ENCODE measurements at places on chromosomes 3 and 15.

- DNase-seq = no peak
Measured at GRCh38 chr3:63731866-63732265, 79.4 kb downstream of the SNTN start.

GRCh38 chr3:65398953-65399352, 639.8 kb downstream of the MAGI1 start:
- DNase-seq = no peak

GRCh38 chr15:75328493-75329314, 7.2 kb upstream of the COMMD4 start:
- DNase-seq = no peak

DNA sequence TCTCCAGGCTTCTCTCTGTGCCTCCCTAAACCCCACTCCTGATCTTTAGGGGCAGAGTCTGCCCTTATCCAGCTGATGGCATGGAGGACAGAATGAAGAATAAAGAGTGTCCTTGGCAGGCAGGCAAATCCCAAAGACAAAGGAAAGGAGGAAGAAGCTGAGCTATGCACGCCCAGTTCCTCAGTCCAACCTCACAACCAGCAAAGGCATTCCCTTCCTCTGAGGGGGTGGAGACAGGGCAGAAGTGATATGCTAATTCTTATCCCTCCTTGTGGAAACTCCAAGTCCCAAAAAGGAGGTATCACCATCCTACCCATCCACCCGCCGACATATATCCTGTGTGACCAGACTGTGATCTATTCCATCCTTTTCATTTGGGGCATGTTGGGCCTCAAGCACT, 10.5 kb upstream of the CCDC54 start:
- no peak for DNase-seq

DNA sequence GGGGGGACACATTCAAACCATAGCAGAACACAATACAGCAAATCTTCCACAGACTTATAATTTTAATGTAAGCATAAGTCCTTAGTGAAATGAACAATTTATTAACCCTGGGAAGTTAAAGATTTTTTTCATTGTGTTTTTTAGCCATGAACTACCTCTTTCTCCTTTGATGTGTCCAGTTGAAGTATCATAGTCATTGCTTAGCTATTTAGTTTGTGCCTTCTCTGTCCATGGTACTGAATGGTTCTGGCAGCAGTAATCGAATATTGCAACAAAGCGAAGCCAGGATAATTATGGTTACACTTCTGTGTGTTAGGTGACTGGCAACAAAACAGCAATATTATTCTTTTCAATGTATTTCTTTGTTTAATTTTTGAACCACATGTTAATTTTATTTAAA, 403.0 kb upstream of the ONECUT1 start:
- no peak for DNase-seq

DNA sequence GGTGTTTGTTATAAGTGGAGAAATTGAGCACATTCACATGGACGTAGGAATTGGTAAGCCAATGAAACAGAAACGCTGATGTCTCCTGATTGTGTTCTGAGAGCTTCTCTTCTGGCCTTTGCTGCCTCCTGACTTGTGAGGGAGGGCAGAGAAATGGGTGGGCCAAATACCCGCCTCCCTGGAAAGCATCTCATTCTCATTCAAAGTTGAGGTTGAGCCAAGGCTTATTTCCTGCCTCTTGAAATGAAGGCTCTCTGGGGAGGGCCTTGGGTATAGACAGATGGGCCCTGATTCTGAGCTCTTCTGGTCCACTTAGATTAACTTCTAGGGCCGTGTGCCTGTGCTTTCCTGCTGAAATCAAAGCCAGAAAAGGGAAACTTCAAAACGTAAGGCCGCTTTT, 57.4 kb upstream of the MYZAP start:
- DNase-seq = no peak

DNA sequence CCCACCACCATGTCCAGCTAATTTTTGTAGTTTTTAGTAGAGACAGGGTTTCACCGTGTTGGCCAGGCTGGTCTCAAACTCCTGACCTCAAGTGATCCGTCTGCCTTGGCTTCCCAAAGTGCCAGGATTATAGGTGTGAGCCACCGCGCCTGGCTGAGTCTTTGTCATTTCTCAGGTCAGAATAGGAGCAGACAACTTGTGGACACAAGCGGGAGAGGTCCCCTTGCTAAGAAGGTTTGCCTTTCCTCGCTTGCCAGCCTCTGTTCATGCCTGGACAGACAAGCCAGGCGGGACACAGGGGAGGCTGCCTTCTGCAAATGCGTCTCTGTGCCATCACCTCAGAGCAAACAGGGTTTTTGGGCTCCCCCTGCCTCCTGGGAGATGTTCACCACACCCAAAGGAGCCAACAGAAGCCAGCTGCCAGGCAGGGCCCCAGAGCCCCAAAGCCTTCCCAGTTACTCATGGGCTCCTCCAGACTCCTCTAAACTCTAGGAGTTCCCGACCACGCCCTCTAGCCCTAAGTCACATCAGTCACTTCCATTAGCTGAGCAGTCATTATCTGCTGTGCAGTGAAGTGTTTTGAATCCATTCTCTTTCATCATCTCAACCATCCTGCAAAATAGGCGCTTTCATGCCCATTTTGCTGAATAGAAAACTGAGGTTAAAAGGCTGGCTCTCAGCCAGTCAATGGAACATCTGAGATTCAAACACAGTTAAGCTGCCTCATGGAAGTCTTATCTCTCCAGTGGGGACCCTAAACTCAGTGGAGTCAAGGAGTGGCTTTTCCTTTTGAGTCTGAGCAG, 245.0 kb downstream of the UACA start:
- no peak for DNase-seq

GRCh38 chr3:197482001-197482400, 73.8 kb downstream of the BDH1 start:
- no peak for DNase-seq

- DNase-seq = peak; percentile 17
Measured at GRCh38 chr15:68389041-68389930, 42.7 kb downstream of the ITGA11 start.

GRCh38 chr3:59813148-59813538, 763.3 kb upstream of the CFAP20DC start:
- no peak for DNase-seq

- no peak for DNase-seq
Measured at GRCh38 chr3:81764002-81764401, 2.6 kb upstream of the GBE1 start.

DNA sequence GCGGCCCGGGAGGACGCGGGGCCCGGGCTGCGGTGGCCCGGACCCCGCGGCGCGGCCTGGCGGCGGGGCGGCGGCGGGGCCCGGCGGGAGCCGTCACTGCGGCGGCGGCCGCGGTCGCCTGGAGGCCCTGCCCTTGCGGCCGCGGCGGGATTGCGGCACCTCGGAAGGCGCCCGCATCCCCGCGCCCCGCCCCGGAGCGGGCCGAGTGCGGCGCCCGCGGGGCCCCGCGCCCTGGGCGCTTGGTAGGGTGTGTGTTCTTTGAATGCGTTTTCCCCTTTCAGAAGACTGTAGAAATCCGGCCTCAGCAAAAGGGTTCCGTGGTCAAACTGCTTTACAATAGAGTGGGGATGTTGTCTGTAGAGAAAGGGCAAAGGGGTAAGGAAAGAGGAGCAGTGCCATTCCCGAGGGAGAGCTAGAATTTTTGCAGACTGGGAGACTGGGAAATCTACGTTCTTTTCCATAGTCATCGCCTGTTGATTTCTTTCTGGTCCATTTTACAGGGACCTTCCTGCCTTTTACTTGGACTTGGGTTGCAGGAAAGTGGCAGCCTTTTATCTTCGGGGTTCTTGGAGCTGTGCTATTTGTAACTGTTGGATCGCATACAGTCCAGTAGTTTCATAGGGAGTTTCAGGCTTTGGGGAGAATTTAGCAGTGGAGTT, 630 bp downstream of the SNRK start:
- DNase-seq = no peak

GRCh38 chr3:172087602-172088580, 48.5 kb downstream of the FNDC3B start:
- no peak for DNase-seq

DNA sequence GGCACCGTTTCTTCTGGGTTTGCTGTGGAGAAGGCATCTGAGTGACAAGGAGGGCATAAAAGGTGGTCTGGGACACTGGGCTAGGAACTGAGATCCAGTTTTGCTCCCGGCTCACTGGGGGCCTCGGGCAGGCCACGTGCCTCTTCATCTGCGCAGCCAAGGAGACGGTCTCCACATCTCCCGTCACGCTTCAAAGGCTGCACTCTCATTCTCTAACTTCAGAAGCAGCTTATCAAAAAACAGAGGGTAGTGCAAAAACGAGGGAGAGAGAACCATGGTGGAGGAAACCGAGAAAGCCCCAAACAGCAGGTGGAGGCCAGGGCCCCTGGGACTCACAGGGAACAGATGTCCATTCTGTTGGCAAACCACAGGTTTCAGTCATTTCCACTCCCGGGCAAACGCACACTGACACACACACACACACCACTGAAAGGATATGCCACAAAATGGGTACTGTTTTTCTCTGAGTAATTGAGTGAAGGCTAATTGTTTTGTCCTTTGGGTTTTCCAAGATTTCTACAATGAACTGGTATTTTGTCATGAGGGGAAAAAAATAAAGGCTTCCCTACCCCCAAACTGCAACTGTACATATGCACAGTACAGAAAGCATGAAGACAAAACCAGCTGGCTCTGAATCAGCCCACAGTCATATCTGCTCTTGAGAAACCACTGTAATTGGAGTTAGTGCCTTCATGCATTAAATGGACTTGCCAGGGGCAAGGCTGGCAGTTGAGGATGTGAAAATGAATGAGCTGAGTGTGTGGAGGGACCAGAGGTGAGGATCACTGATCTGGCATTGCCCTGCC, 71.9 kb downstream of the MGLL start:
- no peak for DNase-seq

DNA sequence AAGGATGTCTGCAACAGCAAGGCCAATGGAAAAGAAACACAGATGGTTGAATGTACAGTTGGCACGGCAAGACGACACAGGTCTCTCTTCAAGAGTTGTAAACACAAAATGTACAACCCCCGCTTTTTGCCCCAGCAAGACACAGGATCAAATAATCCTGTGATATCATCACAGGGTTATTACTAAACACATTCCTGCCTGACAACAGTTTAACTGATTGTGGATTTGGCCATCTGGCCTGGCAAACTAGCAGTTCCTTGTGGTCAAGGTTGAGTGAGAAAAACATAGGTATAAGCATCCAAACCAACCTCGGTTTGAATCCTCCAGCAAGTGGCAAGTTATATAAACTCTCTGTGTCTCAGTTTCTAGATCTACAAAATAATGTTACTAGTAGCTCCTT, 23.4 kb downstream of the PARP16 start:
- DNase-seq = no peak

- no peak for DNase-seq
Measured at GRCh38 chr3:134002306-134002705, 27.4 kb downstream of the SLCO2A1 start.

DNA sequence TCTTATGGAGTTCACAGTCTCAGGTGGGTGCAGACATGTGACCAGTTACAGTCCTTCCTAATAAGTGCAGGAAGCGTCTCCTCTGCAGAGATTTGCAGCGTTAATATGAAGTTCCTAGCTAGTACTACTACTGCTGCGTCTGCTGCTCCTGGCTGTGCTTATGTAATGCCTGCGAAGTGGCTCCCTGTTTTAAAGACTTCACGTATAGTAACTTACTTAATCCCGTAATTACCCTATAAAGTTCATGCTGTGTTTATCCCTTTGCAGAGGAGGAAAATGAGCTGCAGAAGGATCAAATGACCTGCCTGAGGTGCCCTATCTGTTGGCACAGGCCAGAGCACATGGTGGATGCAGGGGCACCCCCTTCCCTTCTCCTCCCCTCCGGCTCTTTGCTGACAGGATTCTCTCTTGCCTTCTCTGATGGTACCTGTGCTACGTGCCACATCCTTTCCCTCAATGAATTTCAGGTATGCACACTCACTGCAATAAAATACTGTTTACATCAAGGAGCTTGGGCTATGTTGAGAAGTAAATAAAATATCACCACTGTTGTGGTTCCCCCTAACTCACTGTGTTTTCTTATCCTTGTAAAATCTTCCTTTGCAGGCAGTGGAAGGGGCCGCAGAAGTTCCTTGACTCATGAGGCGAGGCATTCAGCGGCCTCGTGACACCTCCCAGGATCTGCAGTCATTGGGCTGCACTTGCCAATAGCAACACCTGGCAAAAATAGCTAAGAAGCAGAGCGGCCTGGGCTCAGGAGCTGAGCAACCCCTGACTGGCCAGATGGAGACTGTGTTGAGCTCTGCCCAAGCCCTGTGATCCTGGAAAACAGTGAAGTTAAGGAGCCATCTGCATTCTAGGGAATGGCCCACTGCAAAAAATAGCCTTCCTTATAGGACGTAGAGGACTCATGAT, 188.9 kb upstream of the ATP10A start:
- no peak for DNase-seq

DNA sequence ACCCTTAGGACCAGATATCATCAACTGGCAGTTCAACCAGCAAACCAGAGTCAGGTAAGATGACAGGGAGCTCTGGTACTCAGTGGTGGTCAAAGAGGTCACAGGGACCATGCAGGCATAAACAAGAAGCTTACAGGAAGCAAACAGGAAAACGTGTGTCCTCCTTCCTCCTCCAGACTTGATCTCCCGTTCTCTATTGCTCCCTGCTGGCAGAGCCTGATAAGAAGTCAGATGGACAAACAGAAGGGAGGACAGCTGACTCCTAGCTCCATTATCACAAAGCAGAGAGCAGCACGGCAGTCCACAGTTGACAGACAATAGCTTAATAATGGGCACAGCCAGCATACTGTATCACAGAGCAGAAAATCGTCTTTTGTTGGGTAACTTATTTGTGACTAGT, 156.5 kb upstream of the SLC2A2 start:
- peak; percentile 48 for DNase-seq

- no peak for DNase-seq
Measured at GRCh38 chr3:186268616-186269448, 93.2 kb downstream of the DGKG start.

GRCh38 chr3:49812916-49813496, 747 bp downstream of the UBA7 start:
- DNase-seq = no peak

- peak; percentile 74 for DNase-seq
Measured at GRCh38 chr15:63487076-63487757, 17.2 kb upstream of the USP3 start.

DNA sequence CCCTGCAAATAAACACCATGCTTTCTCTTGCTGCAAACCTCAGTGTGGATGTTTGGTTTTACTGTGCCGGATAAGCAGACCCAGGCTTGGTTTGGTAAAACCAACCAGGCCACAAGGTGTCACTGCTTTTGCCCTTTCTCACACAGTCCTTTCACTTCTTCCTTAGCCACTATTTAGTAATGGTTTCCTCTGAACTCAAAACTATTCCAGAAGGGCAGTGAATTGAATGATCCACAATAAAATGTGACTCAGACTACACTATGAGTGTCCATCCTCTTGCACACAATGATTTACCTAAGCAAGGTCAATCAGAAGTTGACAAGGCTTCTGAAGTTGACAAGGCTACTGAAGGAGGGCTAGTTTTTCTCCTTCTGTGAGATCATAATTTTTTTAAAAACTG, 552.4 kb upstream of the CCDC54 start:
- DNase-seq = no peak

Data from hippocampal formation (tissue), 2 donors.